ENCODE measurements at places on chromosomes 3 and 15.
A peak's percentile ranks its signal among the peaks of the same experiment; 100 is the strongest.

GRCh38 chr3:156455839-156456238, 99.1 kb downstream of the SSR3 start:
- no peak for DNase-seq

DNA sequence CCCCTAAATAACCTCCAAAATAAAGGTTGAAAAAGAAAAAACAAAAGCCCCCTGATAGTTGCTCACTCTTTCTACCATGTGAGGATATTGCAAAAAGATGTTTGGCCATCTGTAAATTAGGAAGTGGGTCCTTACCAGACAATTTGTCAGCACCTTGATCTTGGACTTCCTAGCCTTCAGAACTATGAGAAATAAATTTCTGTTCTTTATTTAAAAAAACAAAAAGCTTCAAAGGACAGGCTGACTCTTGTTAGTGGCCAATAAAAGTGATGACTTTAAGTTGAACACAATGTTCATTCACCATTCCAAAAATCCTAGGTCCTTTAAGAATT, 103.5 kb downstream of the CBLB start:
- no peak for DNase-seq

GRCh38 chr3:108380128-108380795, 83.9 kb downstream of the HHLA2 start:
- DNase-seq: no peak

DNA sequence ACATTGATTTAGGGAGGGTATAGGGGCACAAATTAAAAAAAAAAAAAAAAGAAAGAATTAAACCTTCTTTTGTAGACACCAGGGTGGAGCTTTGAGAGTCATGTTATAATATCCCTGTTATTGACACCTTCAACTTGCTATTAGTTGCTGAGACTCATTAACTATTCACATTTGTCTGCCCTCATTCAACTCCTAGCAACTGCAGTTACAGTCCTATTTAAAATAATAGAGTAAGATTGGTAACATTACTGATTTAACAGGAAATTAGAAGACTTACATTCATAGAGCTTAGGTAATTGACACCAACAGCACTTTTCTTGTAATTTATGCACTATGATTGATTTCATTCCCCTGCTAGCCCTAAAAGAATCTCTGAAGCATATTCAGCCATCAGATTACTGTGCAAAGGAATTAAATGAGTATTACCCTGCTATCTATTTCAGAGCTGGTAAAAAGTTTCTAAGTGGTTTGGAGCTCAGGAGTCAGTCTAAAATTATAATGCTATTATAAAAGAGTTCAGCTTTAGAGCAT, 148.8 kb upstream of the TBL1XR1 start:
- no peak for DNase-seq

DNA sequence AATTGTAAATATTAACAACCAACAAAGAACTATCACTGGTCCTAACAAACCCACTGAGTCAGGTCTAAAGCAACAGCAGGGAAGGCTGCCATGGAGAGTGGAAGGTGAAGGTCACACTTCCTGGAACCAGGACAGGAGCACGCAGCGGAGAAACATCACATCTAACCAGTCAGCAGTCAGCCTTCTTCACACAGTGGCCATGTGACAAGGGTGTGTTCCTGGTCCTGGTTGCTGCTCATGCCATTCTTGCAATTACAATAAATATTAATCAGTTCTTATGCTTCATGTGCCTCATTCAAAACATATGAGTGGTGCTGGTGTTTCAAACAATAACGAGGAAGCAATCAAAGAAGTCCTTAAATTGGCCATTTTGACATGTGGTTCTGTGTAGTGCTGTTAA, 162.8 kb downstream of the ARRDC4 start:
- DNase-seq: no peak

DNA sequence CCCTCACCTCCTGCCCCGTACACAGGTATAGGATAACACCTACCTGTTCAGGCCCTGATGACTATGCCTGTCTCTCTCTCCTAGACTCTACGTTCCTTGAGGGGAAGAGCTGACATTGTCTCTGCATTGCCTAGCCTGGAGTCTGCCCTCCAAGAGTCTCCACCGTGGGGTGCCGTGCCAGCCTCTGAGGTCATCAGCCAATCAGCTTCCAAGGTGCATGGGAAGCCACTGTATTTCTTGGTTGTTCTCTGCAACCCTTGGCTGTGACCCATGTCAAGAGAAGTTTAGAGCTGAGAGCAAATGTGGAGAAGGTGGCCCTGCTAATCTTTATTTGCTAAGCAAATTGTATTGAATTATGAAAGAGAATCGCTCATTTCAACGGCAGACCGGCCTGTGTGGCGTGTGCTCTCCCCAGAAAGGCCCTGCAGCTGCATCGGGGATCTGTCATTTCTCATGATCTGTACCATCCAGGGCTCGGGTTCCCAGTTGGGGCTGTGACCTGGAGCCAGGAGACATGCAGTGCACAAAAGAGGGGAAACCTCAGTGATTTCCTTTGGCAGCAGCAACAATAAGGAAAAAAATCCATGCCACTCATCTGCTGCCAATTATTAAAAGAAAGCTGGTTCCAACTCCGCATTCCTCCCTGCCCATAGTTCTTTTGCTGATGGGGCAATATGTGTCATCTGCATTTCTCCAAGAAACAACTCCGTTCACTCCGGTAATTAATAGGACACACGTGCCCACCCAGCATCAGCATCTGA, 182.2 kb downstream of the MEGF11 start:
- no peak for DNase-seq

GRCh38 chr3:143031327-143031726, 30.0 kb downstream of the U2SURP start:
- no peak for DNase-seq

DNA sequence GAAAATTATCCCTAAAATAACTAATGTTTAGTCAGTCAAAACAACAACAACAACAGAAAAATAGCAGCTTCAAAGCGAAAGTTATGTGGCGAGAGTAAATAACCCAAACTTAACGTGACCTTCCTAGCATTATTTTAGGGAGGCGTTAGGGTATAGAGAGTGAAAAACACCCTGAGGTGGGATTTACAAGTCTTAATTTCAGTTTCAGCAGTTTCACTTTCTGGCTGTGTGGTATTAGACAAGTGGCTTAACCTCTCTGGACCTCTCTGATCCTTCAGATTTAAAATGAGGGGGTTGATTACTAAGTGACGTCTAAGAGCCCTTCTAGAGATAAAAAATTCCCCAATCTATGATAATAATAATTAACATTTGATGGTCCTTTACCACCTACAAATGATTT, 291.2 kb downstream of the ZBTB20 start:
- DNase-seq: no peak

GRCh38 chr15:90362936-90363212, 10.8 kb downstream of the ZNF774 start:
- peak; percentile 63 for DNase-seq

- no peak for DNase-seq
Observed at GRCh38 chr3:131636266-131636775, 133.6 kb upstream of the MRPL3 start.

GRCh38 chr3:196489747-196490146, 13.8 kb downstream of the RNF168 start:
- no peak for DNase-seq

DNA sequence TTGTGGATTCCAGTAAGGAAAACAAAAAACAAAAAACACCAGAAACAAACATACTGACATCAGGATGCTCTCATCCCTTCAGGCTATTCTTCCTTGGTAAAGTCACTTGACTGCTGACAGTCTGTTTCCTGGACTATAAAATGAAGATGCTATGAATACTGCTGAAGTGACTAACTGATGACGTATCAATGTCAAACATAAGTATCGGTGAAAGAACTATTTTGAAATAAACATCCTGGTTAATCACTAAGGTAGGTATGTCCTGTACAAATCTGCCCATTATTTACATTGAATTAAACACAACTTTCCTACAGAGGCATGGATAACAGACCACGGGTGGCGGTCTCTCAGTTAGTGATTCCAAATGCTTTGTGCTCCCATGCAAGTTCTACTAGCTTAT, 45.9 kb downstream of the CHAC1 start:
- DNase-seq: no peak

DNA sequence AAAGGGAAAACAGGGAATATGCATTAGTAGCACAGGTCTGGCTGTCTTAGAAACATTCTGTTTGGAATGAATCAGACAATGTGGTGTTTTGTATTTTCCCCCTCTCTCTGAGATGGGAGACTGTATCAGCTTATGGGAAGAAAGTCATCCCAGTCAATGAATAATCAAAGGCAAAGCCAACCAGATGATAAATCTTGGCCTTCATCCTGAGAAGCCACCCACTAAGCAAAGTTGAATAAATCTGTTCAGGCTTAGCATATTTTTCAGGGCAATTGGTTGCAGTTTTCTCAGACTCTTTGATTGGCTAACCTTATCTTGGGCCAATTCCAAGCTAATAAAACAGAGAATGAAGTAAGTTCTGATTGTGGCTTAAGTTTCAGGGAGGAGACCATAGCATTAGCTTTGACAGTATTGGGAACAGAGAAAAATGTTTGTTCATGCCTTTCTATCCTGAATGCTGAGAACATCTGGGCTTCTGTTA, 63.6 kb upstream of the ARL8B start:
- DNase-seq: peak; percentile 38

- no peak for DNase-seq
Observed at GRCh38 chr15:89090791-89091626, 2.8 kb downstream of the ABHD2 start.

- no peak for DNase-seq
Observed at GRCh38 chr15:89363133-89363532, 28.5 kb upstream of the POLG start.

- no peak for DNase-seq
Observed at GRCh38 chr15:70796516-70797310, 33.4 kb upstream of the UACA start.

DNA sequence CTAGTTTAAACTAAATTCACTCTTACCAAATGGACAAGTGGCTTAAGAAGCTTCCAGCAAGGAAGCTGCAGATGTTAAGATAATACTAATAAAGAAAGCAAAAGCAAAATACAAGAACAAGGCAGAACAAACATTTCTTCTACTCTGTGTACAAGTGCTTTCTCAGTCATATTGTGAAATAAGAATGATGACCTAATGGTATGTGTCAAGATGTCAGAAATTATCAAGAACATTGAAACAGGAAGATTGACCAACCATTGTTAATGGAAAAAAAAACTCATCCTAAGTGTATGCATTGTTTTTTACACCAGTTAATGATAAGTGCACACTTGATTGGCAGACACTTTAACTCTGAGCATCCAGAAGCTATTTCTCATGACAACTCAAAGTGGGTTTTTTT, 65.4 kb upstream of the P2RY1 start:
- DNase-seq: no peak

DNA sequence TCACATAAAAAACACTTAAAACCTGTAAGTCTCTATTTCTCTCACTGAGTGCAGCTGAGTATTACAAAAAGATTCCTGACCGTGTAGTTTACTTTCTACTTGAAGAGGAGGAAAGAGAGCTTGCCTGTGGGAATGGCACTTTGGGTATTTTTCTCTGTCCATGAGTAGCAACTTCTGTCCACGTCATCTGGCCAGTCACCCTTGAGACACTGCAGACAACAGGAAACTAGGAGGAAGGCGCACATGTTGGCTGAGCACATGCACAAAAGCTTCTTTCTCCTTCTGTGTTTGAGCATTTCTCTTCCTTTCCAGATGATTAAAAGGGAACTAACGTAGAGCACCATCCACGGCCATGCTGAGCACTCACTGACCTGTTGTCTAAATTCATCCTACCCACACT, 19.7 kb downstream of the STARD5 start:
- no peak for DNase-seq

DNA sequence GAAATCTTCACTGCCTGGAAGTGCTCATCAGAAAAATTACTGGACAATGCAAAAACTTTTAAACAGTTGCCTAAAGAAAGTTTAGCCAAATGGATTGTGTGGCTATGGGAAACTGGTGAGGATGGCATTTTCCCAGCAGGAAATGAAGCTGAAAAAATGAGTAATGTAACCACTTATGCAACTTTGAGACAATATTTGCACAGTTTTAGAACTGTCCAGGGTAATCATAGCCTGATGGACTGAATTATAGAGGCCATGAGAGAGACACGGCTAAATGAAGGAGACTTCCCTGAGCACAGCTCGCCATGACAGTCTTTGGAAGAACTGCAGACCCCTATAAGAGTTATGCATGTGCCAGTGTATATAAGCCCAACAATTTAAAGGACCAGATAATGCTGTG, 881.5 kb downstream of the VGLL3 start:
- DNase-seq: no peak

- no peak for DNase-seq
Observed at GRCh38 chr15:31257286-31257685, 69.3 kb upstream of the KLF13 start.

DNA sequence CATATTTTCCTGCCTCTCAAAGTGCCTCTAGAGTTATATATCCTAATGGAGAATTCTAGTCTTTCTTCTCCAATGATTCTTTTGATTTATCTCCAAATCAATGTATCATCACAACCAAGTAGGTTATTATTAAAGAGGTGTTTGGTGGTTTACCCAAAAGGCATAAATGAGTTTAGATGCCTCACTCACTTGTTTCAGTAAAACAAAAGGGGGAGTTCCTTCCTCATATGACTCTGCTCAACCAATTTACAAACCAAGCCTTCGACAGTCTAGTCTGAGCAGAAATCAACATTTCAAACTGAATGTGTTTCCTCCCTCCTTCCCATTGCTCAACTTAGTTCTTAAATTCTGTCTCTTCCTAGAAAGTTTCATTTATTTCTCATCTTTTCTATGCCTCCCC, 116.5 kb downstream of the TNIK start:
- no peak for DNase-seq

- no peak for DNase-seq
Observed at GRCh38 chr15:25767356-25768151, 95.6 kb downstream of the ATP10A start.

DNA sequence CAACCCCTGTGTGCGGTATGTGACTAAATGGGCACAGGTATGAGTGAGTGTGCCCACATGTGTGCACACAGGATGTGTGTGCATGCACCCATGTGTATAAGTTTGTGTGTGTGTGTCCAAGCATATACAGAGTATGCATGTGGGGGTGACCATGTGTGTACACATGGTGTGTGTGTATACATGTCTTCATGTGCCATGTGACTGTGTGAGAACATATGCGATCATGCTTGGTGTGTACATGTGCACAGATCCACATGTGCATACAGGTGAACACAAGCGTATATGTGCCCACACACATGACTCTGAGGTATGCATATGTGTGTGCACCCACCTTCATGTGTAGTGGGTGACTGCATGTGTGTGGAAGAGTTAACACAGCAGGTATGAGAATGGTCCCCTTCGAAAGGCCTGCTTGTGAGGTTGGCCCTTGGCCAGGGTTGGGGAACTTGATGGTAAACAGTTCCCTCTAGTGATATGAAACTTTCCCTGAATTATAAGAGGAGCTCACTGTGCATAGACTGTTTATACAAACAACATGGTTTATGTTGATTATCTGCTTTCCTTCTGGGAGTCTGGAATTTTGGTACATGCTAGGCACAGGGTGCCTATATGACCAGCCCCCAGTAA, 10.3 kb downstream of the PFKFB4 start:
- no peak for DNase-seq

- DNase-seq: peak; percentile 97
Observed at GRCh38 chr15:40092256-40092978, 16.3 kb downstream of the BMF start.

GRCh38 chr15:63528138-63528659, 23.8 kb downstream of the USP3 start:
- no peak for DNase-seq

- no peak for DNase-seq
Observed at GRCh38 chr3:2568156-2568555, 469.5 kb downstream of the CNTN4 start.
